ENCODE measurements at places on chromosomes 6 and 20.

DNA sequence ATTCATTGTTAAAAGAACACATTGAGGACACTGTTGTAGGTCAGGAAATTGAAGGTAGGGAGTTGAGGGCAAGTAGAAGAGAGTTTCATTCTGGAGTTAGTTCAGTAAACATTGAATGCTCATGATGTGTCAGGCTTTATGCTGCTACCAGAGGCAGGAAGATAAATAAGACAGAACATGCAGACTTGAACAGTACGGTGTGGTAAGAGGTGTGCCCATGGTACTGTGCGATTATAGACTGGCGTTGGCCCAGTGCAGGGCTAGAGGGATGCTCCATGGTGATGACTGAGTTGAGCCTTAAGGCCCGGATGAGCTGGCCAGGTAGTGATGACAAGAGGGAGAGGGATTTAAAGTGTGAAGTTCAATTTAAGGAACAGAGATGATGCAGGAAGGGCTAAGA, 50.8 kb downstream of the CARMIL1 start:
- no peak for DNase-seq

DNA sequence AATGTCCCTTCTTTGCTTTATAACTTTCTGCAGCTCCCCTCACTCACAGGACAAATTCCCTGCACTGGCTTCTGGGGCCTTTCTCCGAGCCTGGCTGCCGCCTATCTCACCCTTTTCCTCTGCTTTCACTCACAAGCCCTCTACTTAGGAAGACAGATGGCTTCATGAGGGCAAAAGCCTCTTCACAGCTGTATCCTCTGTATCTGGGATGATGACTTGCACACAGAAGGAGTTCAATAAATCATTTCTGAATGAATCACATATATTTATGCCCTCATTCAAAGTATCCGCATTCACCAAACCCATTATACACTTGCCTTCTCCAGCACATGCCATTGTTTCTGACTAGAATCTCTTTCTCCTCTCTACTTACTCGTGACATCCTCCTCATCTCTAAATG, 159.0 kb upstream of the RIPOR2 start:
- DNase-seq: no peak

DNA sequence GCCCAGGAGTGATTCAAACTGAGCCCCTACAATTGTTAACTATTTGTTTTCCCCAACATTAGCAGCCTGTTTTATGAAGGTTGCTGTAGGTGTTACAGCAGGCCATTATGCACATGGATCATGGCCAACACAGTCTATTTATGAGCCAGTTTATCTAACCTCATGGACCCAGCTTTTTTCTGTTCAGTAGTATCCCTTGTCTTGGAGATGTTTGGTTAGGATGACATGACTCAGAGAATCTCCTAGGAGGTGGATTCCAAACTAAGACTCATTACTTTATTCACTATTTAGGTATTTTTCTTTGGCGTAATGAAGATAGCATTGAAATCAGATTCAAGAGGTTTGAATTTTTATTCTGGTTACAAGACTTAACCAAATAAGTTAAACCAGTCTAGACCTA, 62.8 kb upstream of the TFB1M start:
- no peak for DNase-seq

GRCh38 chr20:33320006-33320405, 37.0 kb downstream of the BPIFB1 start:
- DNase-seq: no peak

- DNase-seq: no peak
Observed at GRCh38 chr20:47454298-47455132, 47.2 kb upstream of the NCOA3 start.

DNA sequence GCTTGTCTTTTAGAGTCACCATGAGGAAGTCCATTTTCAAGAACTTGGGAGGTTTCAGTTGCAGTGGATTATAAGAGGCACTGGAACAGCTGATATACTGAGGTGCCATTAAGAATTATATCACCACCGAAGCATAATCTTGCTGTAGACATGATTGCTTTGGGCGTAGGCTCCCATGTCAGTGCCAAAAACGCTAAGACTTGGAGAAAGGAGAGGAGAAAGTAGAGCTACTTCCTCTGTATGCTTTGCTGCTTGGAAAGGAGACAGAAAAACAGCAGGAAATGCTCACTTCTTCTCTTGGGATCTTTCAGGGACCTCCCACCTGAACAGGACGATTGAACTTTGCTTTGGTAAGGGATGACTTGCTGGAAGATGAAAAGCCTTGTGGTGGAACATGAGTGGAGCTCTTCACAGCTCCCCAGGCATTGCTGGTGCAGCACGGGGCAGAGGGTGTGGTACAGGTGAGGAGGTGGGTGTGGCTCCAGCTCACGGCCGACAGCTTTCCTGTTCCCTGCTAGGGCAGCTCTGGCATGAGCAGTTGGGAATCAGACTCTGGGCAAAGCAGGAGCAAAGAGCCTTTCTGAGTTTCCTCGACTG, 190.4 kb upstream of the JAG1 start:
- DNase-seq: no peak

GRCh38 chr6:169428532-169428931, 174.9 kb upstream of the THBS2 start:
- DNase-seq: no peak

- no peak for DNase-seq
Observed at GRCh38 chr20:48070991-48071652, 285.8 kb upstream of the SULF2 start.

- no peak for DNase-seq
Observed at GRCh38 chr20:13819885-13820645, 35.2 kb downstream of the NDUFAF5 start.

DNA sequence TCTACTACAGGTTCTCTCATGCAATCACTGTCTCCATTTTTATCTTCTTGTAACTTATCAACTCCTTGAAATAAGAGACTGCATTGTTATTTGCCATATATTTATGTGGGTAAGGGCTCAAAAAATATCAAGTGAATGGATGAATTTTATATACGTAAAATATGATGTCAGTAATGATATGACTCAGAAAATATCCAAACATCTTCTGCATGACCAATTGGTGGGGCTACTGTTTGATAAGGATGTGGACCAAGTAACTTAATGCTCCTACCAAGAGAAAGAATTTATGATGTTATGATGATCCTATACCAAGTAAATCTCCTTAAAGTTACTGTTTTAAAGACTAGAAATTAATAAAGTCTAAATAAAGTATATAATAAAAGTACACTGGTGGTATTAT, 103.7 kb downstream of the OGFRL1 start:
- DNase-seq: no peak

- no peak for DNase-seq
Observed at GRCh38 chr20:51461306-51461705, 81.2 kb downstream of the NFATC2 start.

DNA sequence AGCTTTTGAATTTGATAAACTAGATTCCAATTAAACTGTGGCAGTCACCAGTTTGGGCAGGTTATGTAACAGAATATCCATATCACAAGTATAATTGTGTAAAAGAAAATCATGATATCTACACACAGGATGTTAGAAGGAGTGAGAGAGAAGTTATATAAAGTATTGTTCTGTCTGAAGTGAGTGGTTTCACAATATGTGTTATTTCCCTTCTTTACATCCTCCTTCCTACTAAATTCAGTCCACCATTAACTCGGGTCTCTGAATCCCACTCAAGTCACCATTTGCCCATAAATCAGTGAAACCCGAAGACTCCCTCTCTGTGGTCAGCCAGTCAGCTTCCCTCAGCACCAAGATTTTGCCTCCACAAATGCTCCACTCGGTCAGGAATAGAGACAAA, 796 bp downstream of the HLA-DQB1 start:
- no peak for DNase-seq

DNA sequence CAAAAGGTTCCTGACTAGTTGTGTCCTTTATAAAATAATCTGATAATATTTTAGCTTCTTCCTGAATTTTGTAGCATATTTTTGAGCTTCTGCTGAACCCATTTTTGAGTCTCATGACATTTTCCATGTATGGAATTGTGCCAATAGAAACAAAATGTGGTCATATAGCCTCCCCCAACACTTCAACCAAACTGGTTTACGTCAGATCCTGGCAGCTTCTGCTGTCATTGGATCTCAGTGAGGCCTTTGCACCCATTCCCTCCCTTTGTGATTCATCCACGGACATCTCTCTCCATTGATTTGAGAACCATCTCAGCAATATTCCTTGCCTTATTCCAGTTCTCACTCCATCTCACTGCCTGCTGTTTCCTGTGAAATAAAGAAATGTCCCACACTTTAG, 166.0 kb upstream of the PROKR2 start:
- DNase-seq: no peak

- DNase-seq: no peak
Observed at GRCh38 chr6:123564361-123564760, 72.4 kb downstream of the TRDN start.

GRCh38 chr6:160279850-160280249, 21.2 kb upstream of the SLC22A2 start:
- DNase-seq: no peak

GRCh38 chr6:33390767-33391277, 801 bp upstream of the KIFC1 start:
- DNase-seq: no peak

DNA sequence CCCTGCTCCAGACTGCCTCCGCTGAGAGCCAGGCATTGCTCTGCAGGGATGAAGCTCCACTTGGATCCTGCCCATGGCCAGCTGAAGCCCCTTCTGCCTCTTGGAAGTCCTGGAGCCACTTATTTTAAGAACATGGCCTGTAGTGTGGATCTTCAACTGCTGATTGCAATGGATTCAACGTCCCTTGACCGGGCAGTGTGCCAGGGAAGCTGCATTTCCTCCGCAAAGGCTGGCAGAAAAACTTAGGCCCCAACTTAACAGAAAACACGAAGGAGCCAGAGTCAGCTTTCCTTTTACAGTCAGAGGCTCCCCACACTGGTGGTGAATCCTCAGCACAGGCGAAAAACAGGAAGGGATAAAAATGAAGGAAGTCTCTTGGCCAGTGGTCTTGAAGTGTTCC, 26.3 kb upstream of the FOXQ1 start:
- no peak for DNase-seq

DNA sequence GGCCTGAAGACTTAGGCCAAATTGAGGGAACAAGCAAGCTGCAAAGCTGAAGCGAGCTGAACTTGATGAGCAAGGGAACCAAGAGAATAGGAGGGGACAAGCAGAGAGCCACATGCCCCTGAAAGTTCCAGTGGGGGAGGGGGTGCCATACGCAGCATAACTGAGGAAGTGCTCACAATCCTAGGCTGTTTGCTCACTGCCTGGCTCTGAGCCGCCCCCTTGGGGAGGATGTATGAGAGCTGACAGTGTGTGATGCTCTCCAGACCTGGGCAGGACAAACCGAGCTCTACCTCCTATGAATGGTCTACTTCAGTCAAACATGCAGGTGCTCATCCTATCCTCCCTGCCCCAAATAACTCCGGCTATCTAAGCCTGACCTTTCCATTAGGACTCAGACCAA, 52.1 kb downstream of the FAXC start:
- no peak for DNase-seq

GRCh38 chr20:6828794-6829423, 61.4 kb downstream of the BMP2 start:
- no peak for DNase-seq

GRCh38 chr6:133756078-133756695, 132.7 kb upstream of the TCF21 start:
- no peak for DNase-seq

GRCh38 chr6:132270726-132271402, 130.4 kb downstream of the MOXD1 start:
- no peak for DNase-seq

GRCh38 chr6:151240036-151240685, 394 bp downstream of the AKAP12 start:
- no peak for DNase-seq

DNA sequence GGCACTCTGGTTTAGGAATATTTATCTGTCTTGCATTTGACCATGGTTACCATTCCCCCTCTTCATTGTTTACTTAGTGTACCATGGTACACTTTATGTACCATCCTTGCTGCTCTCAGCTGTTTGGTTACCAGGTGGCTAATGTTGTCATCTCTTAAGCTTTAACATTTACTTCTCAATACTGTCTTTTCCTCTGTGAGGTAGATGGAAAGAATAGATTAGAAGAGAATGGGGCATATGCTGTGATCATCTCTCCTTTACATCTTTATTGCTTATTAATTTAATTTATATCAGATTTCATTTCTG, 109.2 kb downstream of the NCOA3 start:
- DNase-seq: no peak

- DNase-seq: no peak
Observed at GRCh38 chr20:49964964-49965780, 17.6 kb upstream of the SNAI1 start.

- no peak for DNase-seq
Observed at GRCh38 chr20:43529051-43529450, 21.6 kb downstream of the L3MBTL1 start.

- DNase-seq: no peak
Observed at GRCh38 chr20:57968120-57968519, 258.3 kb upstream of the PMEPA1 start.

DNA sequence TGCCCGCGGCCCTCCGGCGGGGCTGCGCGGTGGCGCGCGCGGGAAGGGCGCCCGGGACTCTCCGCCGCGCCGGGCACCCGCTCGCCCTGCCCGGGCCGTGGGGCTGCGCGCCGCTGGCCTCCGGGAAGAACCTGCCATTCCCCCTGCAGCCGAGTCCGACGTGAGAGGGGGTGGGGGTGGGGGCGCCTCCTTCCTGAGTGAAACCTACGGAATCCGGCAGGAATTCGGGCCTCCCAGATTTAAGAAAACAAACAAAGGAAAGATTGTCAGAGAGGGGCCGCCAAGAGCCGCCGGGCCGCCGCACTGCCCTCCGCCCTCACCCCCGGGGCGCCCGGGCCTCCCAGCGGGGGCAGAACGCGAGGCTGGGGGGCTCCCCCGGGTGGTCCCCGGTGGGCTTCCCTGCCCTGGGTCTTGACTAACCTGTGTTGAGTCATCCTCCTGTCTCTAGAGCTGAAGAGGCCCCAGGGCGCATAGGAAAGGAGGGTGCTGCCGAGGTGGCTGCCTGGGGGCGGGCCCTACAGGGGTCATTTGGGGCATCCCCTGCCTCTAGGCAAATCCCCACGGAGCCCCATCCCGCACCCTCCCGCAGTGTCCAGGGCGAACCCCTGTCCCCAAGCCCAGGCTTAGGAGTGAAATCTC, 42.2 kb upstream of the FOXP4 start:
- no peak for DNase-seq

DNA sequence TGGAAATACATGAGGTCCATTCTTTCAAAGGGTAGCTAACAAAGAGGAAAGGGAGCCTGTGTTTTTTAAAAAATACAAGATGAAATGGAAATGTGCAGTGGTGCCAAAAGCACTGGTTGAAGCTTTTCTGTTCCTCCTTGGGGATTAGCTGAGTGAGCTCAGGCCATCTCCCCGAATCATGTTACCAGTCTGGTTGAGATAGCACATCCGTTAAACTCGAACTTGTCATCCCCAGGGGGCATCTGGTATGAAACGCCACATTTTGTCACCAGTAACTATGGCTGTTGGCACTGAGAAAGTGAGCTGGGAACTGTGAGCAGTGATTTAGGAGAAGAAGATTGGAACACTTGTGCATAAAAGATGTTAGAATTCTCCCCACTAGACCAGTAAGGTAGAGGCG, 196.2 kb downstream of the SAMD5 start:
- no peak for DNase-seq

All from stimulated activated CD4-positive, alpha-beta T cell treated with anti-CD3 and anti-CD28 coated beads, Interleukin-2, amount 100 ng/mL, for 4 hours (primary cell).